ENCODE measurements at places on chromosomes 12 and 14.

GRCh38 chr14:51527073-51527472 is 124.6 kb upstream of the FRMD6 start:
- no peak for DNase-seq

GRCh38 chr12:15000575-15000974 is 27.7 kb downstream of the PDE6H start:
- DNase-seq: no peak

GRCh38 chr12:113276946-113277500 is 55.8 kb downstream of the TPCN1 start:
- no peak for DNase-seq

- peak; percentile 38 for DNase-seq
Observed at GRCh38 chr12:57899010-57899662, 42.2 kb upstream of the ATP23 start.

DNA sequence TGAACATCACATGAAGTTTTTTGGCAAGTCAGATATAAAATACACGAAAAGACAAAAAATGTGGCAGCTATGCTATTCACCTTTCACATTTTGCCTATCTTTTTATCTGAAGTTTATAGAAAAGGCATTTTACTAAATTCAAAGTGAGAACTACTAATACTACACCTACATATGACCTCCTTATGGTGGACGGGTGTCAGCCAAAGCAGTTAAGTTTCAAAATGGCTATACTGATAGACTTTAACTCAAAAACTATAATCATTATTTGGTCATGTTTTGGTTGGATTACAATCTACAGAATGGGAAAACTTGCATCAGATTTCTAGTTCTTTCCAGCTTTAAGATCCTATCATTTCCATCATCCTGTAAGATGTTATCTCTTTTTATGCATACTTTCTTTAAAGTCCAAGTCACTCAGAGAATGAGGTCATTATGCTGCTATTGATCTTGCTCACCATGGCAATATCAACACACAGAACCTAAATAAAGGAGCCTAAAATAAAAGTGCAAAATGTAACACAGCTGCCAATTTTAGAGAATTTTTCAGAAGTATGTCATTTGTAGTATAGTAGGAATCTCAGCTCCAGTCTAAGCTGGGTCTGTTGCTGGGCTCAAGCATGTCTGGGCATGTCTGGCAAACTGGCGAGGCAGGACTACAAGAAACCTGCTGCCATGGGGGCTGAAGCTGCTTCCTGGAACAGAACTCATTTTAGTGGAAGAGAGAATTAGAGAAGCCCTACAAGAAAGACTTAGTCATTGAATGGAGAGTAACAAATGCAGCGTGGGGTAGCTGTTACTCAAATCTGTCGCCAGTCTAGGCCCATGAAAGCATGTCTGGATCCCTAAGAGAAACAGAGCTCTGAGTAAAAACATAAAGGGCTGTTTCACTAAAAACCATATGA is 7.6 kb upstream of the AEBP2 start:
- no peak for DNase-seq

DNA sequence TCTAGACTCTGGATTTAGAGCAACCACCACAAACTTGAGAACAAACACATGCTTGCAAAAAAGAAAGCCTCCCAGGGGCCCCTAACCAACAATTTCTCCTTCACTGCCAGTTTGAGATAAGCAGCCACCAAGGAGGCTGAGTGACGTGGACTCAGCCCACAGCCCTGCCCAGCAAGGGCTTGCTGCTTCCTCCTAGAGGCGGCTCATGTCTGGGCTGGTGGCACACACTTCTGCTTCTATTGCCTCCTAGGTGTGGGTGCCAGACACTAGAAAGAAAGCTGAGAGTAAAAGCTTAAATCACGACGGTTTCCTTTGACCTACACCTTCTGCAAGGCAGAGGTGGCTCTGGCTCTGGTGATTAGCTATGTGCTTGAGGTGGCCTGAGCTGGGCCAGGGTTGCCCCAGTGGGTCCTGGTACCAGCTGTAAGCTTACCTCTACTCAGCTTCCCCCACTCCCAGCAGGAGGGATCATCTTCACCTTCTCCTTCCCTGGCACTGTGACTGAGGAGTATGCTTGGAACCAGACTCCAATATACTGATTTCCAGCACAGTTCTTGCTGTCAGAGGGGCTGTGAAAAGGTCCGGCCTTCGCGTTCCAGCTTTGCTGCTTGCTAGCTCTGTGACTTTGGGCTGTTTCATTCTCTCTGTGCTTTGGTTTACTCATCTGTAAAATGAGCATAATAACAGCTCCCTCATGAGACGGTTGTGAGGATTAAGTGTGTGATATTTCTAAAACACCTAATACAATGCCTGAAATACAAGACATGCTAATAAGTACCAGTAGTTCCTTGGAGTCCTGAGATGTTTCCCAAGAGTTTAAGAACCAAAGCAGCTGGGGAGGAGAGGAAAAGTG is 89.7 kb upstream of the PARP11 start:
- DNase-seq: no peak

GRCh38 chr14:60485057-60485597 is 736 bp downstream of the C14orf39 start:
- DNase-seq: no peak

- no peak for DNase-seq
Observed at GRCh38 chr12:3152892-3153291, 75.7 kb downstream of the TSPAN9 start.
